AG08395 (cell line): ENCODE measurements at places on chromosomes 12 and 14.

DNA sequence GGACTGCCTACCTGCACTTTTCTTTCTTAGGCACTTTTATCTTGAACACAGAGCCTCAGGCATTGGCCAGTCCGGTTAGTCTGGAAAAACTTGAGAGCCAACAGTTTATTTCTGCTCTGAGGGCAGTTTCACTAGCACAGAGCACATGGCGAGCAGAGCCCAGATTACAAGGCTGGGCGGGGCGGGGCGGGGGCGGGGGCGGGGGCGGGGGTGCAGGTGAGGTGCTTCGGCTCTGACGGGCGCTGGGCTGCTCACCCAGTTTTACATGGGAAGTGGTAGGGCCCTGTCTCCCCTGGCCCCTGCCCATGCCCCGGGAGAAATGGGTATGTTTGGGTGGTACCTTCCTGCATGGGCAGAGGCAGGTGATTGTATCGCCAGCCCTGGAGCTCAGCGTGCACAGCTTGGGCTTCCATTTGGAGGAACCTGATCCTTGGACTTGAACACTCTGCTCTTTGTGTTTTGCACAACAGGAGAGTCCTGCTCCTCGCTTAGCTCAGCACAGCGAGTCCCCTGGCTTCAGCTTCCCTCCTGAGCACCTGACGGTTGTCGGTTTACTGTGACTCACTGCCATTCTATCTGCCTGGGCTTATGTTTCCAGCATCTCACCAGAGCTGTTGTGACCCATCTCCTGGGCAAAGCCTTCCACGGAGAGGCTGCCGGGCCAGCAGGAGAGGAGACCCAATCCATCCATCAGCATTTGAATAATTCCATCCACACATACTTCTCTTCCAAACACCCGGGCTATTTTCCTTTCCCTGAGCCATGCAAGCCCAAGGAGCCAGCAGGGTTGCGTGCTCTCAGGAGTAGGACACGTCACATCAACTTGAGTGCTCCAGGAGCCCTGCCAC, 108.5 kb downstream of the ARF6 start:
- peak; percentile 87 for DNase-seq

GRCh38 chr14:105030194-105030593, 9.3 kb upstream of the CDCA4 start:
- no peak for DNase-seq

- DNase-seq = no peak
Observed at GRCh38 chr14:51540364-51540763, 111.3 kb upstream of the FRMD6 start.

GRCh38 chr14:66501592-66501991, 6.4 kb upstream of the GPHN start:
- no peak for DNase-seq

GRCh38 chr12:71338933-71339332, 100.7 kb upstream of the LGR5 start:
- DNase-seq = no peak

DNA sequence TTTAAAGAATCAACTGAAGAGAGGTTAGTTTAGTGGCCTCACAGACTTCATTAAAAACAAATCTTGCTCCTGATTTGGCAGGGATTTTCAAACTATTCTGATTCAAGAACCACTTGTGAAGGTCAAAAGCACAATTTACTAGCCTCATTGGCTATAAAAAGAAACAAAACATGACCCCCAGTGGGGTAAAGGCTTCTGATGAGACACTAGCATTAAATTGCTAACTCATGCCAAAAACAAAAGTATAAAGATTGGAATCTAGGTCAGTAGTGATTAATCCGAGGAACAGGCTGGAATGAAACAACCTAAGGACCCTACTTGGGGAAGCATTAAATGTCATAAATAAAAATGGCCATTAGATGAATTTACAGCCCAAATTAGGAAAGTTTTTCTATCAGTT, 312.3 kb downstream of the PAWR start:
- DNase-seq = no peak

DNA sequence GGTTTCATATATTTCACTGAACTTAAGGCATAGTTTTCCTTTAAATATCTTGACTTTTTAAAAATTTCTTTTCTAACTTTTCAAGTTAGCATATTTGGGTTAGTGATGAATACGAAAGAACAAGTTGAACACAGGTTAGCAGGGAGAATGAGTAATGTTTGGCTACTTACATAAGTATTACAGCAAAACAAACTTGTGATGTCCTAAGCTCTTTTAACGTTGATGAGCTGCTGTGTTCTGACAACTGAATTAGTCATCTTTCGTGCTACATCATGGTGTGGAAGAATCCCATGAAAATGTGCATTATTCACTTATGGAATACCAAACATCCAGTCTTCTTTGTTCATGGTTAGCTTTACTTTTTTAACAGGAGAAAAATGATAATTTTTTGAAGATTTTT, 36.3 kb upstream of the PDZRN4 start:
- no peak for DNase-seq

- peak; percentile 63 for DNase-seq
Observed at GRCh38 chr12:111578276-111578970, 20.7 kb downstream of the ATXN2 start.

- DNase-seq = no peak
Observed at GRCh38 chr12:94749890-94750289, 99.5 kb upstream of the TMCC3 start.

GRCh38 chr12:131118371-131118770, 164.7 kb downstream of the ADGRD1 start:
- no peak for DNase-seq

DNA sequence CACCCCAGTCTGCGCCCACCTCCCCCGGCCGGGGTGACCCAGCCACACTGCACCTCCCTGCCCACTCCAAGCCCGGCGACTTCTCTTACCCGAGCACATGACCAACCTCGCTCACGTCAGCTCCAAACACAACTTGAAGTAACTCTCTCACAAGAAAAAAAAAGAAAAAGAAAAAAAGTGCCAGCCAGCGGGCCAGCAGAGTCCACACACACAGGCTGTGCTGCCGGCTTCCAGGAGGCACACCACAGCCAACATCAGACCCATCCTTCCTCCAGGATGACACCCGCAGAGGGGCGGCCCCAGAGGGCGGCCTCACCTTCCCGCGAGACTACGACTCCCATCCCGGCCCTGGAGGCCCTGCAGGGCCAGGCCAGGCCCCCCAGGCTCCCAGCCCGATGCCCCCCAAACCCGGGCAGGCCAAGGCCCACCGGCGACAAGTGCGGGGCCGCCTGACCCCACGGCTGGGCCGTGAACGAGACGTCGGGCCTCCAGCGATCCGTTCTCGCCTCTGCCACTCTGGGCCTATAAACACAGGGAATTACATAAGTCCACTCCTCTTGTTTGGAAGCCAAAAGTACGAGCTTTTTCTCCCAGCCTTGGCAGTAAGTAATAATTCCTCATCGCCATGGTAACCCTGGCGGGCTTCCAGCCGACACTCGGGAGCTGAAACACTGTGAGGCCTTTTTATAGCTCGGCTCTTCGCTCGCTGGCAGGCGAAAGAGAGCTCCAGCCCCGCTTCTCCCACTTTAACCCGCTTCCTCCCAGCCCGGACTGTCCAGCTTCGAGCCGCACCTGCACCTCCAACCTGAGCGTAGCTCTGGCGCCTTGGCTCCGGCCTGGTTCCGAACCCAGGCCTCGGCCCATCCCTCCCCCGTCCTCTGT, 49.1 kb downstream of the NCOR2 start:
- DNase-seq = peak; percentile 94

- DNase-seq = no peak
Observed at GRCh38 chr12:53353257-53353655, 17.1 kb upstream of the SP7 start.

GRCh38 chr12:87270919-87271318, 758.3 kb downstream of the C12orf50 start:
- no peak for DNase-seq
